ENCODE measurements at places on chromosomes 7 and 10.
A peak's percentile ranks its signal among the peaks of the same experiment; 100 is the strongest.

DNA sequence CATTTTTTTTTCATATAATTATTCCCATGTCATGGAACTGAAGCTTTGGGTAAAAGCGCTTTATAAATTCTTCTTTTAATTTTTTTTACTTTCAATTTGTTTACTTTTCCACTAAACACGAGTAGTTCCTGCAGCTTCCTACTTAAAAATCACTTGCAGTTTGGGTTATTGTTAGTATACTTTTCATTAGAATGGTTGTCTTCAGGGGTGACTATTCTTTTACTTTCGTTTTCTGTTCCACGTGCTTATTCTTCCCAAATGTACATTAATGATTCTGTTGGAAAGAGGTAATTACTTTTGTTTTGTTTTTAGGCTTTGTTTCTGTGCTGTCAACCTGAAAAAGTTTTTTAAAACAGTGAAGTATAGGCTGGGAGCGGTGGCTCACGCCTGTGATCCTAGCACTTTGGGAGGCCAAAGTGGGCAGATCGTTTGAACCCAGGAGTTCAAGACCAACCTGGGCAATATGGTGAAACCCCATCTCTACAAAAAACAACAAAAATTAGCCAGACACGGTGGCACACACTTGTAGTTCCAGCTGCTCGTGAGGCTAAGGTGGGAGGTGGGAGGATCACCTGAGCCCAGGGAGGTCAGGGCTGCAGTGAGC, 5.2 kb upstream of the CFAP69 start:
- DNase-seq = no peak

GRCh38 chr7:2812114-2812487, 32.0 kb downstream of the GNA12 start:
- no peak for DNase-seq

- no peak for DNase-seq
These were observed 1.8 kb downstream of the PDAP1 start for GRCh38 chr7:99406557-99406956.

DNA sequence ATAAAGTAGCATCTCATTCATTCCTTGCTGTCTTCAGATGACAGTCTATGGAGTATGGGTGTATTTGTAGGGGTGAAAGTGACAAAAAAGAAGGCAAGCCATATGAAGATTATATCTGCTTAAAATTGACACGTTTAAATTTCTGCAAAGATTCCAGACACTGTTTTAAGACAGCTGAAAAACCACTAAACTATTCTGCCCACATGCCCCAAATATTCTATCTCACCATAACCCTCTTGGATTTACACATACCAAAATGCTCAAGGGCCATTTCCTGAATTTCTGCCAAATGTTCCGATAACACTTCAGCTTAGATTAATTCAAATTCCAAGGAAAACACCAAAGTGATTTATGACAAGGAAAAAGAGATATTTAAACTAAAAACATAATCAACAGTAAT, 99.9 kb upstream of the IL6 start:
- DNase-seq = no peak

GRCh38 chr10:43318976-43319960, 52.2 kb upstream of the FXYD4 start:
- DNase-seq = no peak

- DNase-seq = no peak
These were observed 120.1 kb upstream of the STK17A start for GRCh38 chr7:43462836-43463235.

DNA sequence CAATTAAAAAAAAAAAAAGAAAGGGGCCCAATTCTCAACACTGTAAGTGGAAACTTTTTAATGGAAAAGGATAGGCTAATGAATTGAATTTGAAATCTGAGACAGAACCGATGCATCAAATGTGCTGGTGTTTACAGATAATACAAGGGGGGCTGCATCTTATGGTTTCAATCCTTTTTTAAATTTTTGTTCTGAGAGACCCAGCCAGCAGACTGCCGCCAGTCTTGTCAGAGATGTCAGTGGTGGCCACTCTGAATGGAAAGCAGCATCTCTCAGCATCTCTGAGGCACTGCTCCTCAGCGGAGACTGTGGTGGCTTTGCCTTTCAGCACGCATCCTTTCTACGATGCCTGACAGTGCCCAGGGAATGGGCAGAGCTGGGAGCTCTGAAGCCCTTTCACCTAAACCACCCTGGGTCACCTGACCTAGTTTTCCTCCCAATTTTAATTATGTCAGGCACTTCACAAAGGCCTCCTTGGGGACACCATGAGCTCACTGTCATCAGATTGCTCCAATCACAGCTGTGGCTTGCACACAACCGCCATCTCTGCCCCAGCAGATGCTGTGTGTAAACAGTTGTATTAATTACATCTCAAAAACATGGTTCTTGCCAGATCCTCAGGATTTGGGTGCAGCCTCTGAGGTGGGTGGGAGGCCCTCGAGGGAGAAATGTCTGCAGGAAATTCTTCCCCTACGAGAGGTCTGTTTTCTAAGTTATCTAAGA, 81.2 kb downstream of the EGFR start:
- DNase-seq = no peak

- DNase-seq = no peak
These were observed 16.2 kb downstream of the SLC16A12 start for GRCh38 chr10:89518876-89519842.

GRCh38 chr10:78870458-78870857, 198.3 kb upstream of the ZMIZ1 start:
- no peak for DNase-seq

GRCh38 chr10:113454341-113455061, 98.4 kb upstream of the HABP2 start:
- DNase-seq = peak; percentile 62

DNA sequence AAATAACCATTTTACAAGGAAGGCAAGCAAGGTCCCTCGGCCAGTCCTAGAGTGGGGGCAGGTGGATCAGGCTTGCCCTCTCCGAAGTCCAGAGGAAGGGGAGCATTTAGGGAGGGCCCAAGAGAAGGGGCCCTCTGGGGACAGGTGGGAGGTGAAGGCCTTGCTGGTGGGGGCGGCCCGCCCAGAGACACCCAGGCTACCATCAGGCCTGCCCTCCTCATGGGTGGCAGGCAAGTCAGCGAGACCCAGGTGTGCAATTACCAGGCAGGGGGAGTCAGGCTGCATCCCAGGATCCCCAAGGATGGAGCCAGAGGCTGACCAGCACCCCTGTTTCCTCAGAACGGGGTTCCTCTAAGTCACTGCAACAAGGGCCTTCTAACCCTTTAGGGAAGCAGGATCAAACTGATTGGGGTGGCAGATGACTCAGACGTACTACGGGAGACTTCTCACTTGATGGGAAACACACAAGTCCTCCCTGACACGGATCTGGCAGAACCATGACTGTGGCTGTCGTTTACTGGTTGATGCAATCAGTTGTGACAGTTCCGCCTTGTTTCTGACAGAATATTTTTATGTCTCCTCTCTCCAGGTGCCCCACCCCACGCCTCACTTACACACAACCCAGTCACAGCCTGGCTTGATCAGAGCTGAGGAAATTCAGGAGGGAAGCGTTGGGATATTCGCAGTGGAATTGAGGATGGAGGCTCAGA, 8.2 kb downstream of the LOXL4 start:
- no peak for DNase-seq

- DNase-seq = no peak
These were observed 144.9 kb downstream of the HGF start for GRCh38 chr7:81624650-81625631.

GRCh38 chr10:12324530-12324929, 24.8 kb upstream of the CAMK1D start:
- no peak for DNase-seq

GRCh38 chr7:149459540-149460452, 1.1 kb downstream of the ZNF777 start:
- peak; percentile 10 for DNase-seq

GRCh38 chr10:113104047-113104446, 154.0 kb downstream of the TCF7L2 start:
- DNase-seq = no peak

- DNase-seq = no peak
These were observed 653.6 kb downstream of the REEP3 start for GRCh38 chr10:64174666-64175255.

GRCh38 chr7:72465521-72465920, 53.4 kb upstream of the CALN1 start:
- DNase-seq = no peak

DNA sequence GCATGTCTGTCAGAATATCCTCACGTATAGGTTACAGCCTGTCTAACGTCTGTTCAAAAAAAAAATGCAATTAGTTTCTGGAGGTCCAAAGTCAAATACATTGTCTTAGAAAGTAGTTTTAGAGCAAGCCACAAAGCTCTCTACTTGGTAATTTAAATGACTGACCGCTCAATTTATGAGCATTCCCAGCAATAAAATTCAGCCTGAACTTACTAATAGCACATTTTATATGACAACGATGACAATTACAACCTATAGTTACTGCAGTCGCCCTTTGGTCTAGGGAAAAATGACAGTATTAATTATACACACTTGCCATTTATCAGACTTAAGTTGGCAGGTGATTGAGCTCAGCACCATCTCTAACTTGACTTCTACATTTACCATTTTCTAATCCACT, 425.8 kb upstream of the STEAP1 start:
- no peak for DNase-seq

- no peak for DNase-seq
These were observed 13.7 kb downstream of the THSD7A start for GRCh38 chr7:11818281-11818680.

DNA sequence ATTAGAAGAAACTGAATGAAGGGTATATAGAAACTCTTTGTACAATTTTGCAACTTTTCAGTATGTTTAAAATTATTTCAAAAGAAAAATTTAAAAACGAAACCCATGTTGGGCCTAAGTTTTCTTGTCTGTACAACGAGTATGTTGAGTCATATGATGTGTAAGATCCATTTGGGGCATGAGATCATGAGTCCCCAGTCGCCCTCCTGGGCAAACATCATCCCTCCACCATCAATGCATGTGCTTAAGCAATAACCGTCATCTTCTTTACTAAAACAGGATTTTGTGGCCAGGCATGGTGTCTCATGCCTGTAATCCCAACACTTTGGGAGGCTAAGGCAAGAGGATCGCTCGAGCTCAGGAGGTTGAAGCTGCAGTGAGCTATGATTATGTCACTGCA, 54.2 kb upstream of the CDCA7L start:
- no peak for DNase-seq

DNA sequence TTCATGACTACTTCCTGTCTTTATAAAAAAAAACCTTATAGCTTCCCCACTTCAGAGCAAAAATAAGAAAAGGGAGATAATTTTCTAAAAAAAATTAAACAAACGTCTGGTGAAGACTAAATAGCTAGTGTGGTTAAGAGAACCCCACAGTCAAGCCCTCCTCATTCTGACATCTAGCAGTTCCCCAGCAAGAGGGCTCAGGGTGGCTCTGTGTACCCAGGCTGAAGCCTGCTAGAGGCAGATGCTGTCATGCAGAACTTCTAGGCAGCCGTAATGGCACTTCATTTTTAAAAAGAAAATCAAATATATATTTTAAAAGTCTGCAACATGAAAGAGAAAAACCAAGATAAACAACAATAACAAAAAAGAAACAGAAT, 223.1 kb upstream of the KLF14 start:
- no peak for DNase-seq

DNA sequence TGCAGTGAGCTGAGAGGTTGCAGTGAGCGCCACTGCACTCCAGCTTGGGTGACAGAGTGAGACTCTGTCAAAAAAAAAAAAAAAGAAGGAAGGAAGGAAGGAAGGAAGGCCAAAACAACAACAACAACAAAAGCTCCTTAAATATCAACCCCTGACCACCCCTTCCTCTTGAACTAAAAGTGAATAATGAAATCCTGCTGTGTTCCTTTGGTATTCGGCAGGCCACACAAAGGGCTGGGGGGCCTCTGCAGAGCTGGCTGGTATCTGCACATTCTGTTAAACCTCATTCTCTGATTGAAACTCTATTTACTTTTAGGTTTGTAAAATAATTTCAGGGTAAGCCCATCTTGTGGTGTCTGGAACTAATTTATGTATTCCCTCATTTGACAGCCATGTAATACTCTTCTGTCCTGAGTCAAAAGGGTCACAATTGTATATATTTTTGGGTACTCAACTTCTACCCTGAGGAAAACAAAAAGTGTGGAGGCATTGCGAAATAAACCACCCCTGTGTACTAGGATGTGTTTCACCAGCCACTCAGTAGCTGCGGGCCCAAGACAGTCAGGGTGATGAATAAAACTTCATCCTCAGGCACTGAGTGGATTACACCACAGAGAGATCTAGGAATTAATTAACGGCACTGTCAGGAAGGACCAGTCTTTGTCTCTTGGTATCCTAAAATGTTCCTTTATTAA, 446.4 kb upstream of the PFKP start:
- DNase-seq = no peak

GRCh38 chr7:101557978-101558741, 70.9 kb downstream of the MYL10 start:
- no peak for DNase-seq

- no peak for DNase-seq
These were observed 441.1 kb upstream of the SEMA3D start for GRCh38 chr7:85627791-85628586.

- DNase-seq = no peak
These were observed 246.7 kb upstream of the PTN start for GRCh38 chr7:137590071-137590755.

- DNase-seq = no peak
These were observed 6.2 kb downstream of the CALHM2 start for GRCh38 chr10:103445767-103446567.

GRCh38 chr7:42217053-42217452, 20.0 kb downstream of the GLI3 start:
- no peak for DNase-seq

GRCh38 chr7:83947260-83947659, 247.3 kb downstream of the SEMA3A start:
- peak; percentile 66 for DNase-seq

DNA sequence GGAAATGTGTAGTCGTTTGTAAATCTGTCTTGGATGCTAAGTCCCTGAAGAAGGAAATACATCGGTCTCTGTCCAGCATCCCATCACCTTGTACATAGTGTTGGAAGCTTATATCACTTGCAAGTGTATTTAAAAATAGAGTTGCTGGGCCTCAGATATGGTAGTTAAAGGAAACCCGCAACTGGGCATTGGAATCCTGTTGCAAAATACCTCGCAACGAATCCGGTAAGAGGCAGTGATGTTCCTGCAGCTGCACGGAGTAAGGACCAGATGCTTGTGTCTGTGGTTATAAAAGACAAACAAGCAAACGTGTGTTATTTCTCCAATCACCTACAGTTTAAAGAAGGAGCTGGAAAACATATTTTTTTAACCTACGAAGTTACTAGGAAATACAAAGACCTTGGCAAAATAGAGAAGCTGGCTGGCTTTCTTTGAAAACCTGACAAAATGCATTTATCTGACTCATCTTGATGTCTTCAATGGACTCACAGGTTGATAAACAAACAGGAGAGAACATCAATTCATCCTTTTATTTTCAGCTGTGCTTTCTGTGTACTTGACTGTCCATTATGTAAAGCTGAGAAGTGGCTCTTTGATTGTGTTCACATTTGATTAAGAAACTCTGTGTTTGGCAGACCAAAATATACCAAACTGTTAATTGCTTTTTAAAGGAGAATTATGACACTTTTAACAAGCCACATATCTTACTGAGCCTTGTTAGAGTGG, 326.4 kb downstream of the SFMBT2 start:
- no peak for DNase-seq
